ENCODE measurements at places on chromosomes 1 and 21.
A peak's percentile ranks its signal among the peaks of the same experiment; 100 is the strongest.

- peak; percentile 54 for DNase-seq
These were observed 9.8 kb downstream of the BARHL2 start for GRCh38 chr1:90707363-90707710.

- no peak for DNase-seq
These were observed 988.8 kb upstream of the B3GALT2 start for GRCh38 chr1:194175251-194175650.

DNA sequence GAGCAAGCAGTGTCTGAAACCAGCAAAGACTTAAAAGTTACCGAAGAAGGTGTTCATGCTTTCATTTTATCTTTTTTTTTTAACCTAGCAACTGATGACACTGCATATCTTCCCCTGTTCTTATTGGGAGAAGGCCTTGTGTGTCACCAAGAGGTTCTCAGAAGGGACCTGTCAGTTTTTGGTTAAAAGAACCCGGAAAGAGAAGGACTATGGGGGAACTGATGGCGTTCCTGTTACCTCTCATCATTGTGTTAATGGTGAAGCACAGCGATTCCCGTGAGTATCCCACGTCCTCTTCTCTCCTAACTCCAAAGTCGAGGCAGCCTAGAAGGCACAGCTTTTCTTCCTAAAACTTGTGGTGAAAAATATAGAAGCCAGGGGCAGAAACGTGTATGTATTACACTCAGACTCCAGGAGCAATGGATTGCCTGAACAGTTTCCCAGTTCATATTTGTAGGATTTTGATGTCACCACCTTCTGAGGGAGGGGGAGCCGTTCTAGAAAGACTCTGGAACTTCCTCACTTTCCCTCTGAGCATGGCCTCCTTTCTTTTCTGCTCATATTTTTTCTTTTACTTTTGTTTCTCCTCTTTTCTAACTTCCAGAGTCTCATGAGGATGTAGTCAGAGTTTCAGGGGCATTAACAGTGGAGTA lies at the start of gene MR1:
TSS of gene MR1 (plus strand) at position 185 of the 653 bp plus-strand sequence. CDS start at position 210, 25 bp downstream.
- DNase-seq = peak; percentile 73

DNA sequence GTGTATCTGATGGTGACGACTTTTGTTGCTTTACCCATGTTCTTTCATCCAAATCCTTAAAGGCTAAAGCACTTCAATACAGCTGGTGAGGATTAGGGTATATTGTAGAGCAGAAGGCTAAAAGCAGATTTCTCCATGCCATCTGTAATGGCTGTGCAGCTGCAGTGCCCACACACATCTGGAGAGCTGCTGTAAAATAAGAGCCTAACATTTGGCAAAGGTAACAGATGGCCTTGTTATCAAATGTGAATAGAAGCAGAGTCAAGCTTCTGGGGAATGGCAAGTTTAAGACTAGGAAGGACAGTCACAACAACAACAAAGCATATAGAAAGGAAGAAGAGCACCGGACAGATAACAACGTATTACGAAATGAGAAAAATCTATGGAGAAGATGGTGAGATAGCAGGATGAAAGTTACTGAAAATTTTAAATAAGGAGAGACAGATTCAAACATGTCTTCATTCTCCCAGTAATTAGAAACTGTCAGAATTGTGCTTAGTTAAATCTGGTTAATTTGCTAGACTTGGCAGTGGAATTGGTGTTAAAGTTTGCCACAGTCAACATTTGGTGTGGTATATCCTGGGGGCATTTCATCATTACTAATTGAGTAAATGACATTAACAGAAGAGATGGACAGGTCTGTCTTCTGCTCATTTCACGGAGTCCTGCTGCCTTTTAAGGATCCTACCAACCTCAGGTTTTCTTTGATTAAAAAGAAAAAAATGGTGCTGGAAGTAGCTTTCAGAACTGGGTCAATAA lies 1093.2 kb downstream of the ADGRL2 start:
- no peak for DNase-seq

- DNase-seq = peak; percentile 72
These were observed 24.9 kb downstream of the LDLRAP1 start for GRCh38 chr1:25568090-25568833.

DNA sequence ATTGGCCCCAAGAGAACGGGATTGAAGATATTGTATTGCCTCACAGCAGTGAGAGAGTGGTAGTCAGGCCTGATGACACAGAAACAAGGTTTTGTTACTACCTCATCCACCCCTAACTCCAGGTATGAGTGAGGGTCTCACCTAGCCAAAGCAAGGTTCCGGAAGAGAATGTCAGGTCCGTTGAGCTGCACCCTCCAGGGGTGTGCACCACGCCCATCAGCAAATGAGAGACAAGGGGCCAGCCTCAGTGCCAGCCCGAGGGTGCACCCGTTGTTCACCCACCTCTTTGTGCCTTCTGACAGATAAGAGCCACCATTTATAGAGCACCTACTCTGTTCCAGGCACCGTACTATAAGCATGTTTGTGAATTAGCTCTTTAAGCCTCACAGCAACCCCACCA lies 121.9 kb upstream of the IPO9 start:
- no peak for DNase-seq

- DNase-seq = no peak
These were observed 1.7 kb upstream of the ACTRT2 start for GRCh38 chr1:3019516-3020051.

DNA sequence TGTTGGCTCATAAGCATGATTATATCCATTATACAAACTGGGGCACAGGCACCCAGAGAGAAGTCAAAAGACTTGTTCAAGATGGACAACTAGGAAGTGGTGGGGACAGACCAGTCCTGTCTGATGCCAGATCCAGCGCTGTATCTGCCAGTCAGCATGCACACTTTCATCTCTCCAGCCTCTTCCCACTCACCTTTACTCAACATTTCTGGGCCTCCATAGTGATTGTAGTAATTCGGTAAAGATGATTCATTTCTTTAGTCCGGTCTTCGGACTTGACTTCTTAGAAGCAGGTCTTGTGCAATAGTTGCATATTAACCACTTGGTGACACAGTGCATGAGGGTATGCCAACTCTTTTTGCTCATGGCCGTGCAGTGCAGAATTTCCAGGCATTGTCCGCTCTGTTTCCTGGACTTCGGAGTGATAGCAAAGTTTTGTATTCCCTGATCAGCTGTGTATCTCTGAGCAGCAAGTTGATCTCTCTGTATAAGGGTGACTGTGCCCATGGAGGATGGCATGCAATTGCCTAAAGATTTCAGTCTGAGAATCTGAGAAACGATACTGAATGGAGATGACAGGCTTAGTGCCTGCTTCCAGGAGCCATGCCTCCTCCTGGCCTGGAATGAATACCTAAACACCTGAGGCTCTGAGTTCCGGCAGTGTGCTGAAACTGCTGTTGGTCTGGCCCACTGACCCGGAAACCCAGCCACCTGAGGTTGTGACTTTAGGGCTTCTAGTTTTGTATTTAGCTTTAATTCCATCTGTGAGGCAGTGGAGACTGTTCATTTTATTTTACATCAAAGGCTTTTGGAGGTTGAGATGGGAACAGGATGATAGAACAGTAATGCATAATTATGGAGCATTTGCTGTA lies 39.0 kb downstream of the GALNT2 start:
- DNase-seq = peak; percentile 70

DNA sequence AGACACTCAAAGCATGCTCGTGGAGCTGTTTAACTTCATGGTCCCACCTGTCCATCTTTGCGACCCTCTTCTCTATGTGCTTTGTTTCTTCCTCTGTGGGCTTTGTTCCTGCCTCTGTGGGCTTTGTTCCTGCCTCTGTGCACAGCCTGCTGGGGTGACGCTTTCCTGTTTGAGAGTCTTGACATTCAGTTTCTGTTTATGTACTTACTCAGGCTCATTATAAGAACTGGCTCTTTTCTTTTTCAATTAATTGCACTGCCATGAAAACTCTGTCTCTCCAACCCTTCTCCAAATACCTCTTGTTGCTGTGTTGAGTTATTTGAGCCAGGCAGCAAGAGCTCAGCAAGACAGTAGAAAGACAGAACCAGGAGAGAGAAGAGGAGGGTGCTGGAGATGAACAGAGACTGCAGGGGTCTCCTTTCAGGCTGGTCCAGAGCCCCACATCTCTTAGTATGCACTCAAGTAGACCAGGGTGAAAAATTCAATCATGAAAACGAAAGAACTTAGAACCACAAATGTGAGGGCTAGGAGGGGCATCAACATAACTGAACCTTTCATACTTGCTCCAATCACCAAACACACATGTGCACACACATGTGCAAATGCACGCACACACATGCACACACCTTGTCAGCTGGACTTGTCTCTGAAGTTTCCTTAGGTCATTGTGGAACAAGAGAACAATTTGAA lies 88.3 kb upstream of the SGIP1 start:
- no peak for DNase-seq

DNA sequence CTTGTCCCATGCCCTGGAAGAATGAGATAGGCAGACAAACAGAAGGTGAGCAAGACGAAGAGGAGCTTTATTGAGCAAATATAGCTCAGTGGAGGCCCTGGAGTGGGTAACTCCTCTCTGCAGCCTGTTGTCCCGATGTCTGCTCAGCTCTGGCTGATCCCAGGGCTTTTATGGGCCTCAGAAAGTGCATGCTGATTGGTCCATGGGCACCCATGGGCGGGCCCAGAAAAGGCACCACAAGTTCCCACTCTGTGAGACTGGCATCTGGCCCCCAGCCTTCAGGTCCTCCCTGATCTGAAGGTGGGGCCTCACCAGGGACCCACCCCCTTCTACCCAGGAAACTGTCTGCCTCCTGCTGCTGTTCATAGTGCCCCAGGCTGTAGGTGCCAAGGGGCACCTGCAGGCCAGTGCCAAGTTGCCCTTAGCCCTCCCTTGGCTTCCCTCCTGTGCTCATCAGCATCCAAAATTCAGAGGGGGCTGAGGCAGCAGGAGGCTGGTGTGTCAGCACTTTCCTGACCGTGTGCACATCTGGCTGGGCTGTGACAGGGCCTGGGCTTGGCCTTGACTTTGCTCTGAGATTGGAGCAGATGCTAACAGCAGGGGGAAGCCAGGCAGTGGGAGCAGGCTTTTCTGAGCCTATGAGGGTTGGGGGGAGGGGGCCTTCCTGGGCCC lies 35.4 kb downstream of the ACTL8 start:
- no peak for DNase-seq

DNA sequence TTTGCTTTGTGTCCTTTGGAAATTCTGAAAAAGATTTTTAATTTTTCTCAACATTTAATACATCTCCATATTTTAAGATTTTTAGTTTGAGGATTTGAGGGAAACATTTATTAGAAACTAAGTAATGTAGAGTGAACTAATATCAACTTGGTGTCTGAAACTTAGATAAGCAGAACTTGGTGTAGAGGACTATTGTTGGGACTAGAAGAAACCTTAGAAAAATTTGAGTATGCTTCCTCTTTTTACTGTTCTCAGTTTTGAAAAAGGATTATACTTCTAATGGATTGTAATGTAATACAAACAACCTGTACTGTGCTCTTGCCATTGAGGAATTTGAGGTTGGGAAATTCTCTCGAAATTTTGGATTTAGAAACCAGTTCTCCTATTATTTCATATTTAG lies 2.4 kb downstream of the FNBP1L start:
- no peak for DNase-seq

GRCh38 chr21:15352009-15352408 lies 287.2 kb upstream of the NRIP1 start:
- no peak for DNase-seq

- DNase-seq = no peak
These were observed 17.6 kb downstream of the DSCAM start for GRCh38 chr21:40829308-40829707.

DNA sequence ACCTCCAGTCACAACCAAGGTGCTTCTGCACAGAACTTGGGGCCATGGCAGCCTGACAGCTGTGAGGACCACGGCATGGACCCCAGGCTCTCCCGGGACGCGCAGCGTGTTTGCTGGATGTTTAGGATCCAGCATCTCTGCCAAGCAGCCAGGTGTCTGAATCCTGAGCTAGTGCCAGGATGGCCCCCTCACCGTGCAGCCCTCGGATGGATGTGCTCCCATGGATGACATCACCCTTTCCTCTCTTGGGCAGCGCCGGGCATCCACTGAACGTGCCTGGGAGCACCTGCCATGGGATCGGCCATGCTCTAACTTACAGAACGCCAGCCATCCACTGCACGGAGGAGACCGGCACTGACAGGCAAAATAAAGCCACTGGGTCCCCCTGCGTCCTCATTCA lies 53.9 kb downstream of the PRDM15 start:
- DNase-seq = no peak

DNA sequence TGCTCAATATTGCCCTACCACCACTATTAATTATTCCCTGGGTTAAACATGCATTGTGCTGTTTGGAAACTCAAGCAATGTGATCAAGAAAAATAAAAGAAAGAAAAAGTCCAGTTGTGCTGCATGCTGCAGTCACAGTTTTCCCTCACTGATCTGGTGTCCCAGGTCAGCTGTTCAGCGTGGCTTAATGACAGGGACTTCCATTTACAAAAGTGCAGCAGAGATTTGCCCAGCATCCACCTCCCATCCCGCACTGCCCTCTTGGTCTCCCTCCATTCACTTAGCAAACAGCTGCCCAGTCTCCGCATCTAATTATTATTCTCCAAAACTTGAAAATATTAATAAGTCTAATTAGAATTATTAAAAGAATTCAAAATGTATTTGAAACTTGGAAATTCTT lies 2.0 kb upstream of the OR2T4 start:
- no peak for DNase-seq

DNA sequence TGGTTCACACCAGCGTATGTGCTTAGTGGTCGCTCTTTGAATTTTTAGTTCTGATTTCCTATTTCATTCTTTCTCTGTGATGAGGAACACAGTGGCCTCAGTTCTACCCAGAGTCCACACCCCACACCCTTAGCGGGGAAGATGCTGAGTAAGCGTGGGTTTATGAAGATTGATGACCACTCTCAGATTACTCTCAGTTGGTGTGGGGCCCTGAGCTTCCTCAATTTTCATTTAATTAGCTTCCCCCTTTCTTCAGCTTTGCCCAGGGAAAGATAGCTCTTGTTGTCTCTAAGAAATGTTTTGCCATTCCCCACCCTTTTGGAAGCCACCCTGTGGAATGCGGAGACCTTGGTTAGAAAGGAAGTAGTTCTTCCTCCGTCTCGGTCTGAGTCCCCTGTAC lies 299.9 kb upstream of the PROX1 start:
- DNase-seq = no peak

GRCh38 chr1:27356619-27357280 lies 10.0 kb downstream of the MAP3K6 start:
- no peak for DNase-seq

DNA sequence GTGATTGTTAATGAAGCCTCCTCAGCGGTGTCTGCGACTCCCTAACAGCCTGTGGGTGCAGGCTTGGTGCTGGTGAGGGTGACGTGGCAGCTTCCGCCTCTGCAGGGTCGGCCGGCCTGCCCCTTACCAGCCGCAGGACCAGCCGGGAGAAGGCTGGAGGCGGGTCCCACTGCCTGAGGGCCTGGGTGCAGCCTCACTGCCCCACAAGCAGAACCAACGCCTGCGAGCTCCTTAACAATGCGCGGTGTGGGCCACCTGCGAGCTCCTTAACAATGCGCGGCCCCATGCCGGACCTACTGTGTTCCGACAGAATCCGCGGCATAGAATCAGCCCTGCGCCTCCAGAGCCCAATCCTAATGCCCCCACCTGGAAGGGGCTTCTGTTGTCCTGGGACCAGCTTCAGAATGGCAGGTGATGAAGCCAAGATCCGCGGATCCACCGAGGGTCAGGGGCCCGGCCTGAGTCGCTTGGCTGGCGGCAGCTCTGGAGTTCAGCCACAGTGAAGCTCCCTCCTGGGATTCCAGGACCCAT lies 54.4 kb upstream of the AJAP1 start:
- no peak for DNase-seq

- DNase-seq = no peak
These were observed 11.8 kb upstream of the TRIM17 start for GRCh38 chr1:228428412-228428811.
